ENCODE measurements at places on chromosomes 11 and 22. TPM values are rescaled to one million over a fixed set of nuclear protein-coding genes. Genes with fewer than 3 reads are reported as not detected.

DNA sequence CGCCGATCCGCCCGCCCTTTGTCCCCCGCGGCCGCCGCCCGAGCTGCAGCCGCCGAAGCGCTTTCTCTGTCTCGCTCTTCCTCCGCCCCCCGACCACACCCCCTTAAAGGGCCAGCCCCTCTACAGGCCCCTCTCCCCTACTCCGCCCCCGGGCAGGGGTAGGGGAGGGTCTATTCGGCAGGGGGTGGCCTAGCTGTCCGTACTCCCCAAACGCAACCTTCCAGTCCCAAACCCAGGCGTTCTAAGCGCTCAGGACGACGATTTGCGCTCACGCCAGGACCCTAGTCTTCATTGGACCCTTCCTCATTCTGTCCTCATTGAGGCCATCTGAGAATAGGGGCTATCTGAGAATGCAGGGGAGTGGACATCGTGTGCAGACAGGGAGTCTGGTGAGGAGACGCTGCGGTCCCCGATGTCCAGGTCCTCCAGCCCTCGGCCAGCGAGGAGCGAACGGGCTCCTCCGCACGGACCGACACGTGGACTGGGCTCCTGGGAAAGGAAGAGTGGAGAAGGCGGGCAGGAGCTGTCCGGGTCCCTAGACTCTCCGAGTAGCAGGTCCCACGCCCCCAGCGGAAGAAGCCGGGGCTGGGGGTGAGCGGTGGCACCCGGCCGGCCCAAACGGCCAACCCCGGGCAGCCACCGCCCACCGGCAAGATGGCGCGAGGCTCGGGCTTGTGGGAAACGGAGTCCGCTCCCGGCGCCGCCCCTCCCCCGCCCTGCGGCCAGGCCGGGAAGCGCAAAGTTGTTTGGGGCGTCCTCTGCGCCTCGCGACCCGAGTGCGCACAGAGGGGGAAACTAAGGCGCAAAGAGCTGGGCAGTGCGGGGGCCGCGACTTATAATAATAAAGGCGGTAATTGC is at the start of gene PPP1R14B:
TSS of gene PPP1R14B (minus strand) at position 73 of the 858 bp plus-strand sequence. CDS start 270 bp downstream, outside the sequence.
- peak; percentile 86 for DNase-seq

- no peak for DNase-seq
Observed at GRCh38 chr22:27844256-27844655, 42.7 kb upstream of the MN1 start.

GRCh38 chr11:126732981-126733380 is 267.6 kb downstream of the KIRREL3 start:
- DNase-seq = no peak

DNA sequence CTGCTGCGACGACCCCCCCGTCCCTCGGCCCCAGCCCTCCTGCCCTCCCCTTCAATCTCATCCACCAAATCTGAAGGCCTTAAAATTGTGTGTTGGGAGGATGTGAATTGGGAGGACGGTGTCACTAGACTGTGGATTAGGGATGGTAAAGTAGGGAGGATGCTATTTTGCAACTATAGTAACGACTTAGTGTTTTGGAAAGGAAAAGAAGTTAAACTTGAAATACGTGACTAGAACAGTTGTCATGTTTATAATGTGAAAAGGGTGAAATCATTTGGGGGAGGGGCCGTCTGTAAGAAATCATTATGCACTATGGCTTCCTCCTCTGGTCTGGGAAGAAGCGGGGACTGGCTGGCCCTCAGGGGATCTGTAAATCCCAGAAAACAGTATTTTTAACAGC is 43.4 kb upstream of the NNMT start:
- DNase-seq = no peak

DNA sequence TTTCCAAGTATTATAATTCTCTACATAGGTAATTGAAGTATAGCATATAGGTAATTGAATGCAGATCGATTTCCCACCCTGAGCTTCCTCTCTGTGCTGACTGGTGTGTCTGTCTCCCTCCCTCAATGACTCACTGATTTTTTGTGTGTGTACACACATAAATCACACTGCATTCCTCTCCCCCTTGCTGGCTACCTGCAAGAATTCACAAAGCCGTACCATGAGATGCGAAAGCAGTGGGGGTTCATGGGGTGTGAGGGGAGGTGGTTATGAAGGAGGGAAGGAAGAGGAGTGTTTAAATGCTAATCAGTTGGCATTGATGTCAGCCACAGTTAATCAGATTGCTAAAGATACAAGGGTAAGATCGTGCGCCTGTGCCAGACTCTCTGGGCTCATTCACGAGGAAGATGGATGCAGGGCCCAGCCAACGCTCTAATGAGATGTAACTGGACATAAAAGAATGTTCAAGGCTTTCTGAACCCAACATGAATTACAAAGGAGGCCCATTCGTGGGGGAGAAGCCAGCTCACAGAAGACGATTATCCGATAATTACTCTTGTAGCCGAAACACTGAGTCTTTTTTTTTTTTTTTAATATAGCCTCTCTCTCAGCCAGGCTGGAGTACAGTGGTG is 107.4 kb downstream of the SEZ6L start:
- no peak for DNase-seq

- DNase-seq = no peak
Observed at GRCh38 chr11:512761-513595, 5.9 kb upstream of the RNH1 start.

- no peak for DNase-seq
Observed at GRCh38 chr22:43015677-43016042, 711 bp upstream of the PACSIN2 start.

- DNase-seq = no peak
Observed at GRCh38 chr22:45103756-45104155, 60.0 kb upstream of the NUP50 start.

GRCh38 chr22:46036558-46037408 is 59.8 kb upstream of the WNT7B start:
- DNase-seq = no peak

GRCh38 chr11:1639666-1640065 is 10.1 kb downstream of the KRTAP5-5 start:
- no peak for DNase-seq

- DNase-seq = no peak
Observed at GRCh38 chr22:32661737-32662586, 139.5 kb upstream of the TIMP3 start.

DNA sequence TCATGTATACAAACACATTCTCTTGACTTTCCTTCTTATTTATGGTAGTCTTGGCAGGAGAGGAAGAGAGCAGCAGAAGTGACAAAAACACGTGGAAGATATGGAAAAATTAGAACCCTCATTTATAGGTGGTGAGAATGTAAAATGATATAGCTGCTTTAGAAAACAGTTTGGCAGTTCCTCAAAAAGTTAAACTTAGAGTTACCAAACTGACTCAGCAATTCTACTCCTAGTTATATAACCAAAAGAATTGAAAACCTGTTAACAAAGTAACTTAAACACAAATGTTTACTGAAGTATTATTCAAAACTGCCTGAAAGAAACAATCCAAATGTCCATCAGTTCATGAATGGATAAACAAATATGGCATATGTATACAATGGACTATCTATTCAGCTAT is 16.8 kb downstream of the NUCB2 start:
- no peak for DNase-seq

GRCh38 chr11:45102810-45103621 is 43.4 kb upstream of the PRDM11 start:
- peak; percentile 86 for DNase-seq

- no peak for DNase-seq
Observed at GRCh38 chr11:119697445-119697844, 31.6 kb downstream of the NECTIN1 start.

DNA sequence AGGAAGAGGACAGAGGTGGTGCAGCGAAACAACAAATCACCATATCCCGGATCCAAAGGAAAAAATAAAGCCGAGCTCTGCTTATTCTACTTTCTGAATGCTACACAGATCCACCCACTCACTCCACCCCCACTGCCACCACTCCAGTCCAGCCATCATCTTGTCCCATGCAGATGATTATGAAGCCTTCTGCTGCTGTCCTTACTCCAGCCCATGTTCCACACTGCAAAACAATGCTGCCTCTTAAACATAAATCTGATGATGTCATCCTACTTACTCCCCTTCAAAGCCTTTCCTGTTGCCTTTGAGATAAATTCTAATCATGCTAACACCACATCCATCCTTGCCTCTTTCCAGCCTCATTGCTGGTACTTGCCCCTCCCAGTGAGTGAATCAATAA is 6.5 kb upstream of the DRD2 start:
- DNase-seq = no peak

The TENM4 gene
- total RNA-seq = not detected

The CBX7 gene
- 4.9 TPM for total RNA-seq

The SERPIND1 gene
- total RNA-seq = not detected
